ENCODE measurements at places on chromosomes 2 and 18.
A peak's percentile ranks its signal among the peaks of the same experiment; 100 is the strongest.

GRCh38 chr2:150486539-150487484 is 655 bp downstream of the RND3 start:
- no peaks in the 10 kb centered on the region for H3K36me3 ChIP-seq
- DNase-seq, result no peak
- peaks cover 12% of the 10 kb centered on the region for H3K4me1 ChIP-seq
- H3K27me3 ChIP-seq, result peaks cover 46% of the 10 kb centered on the region
- H3K27ac ChIP-seq, result no peak overlapping the region
- peak overlapping the region; percentile 48 for H3K4me3 ChIP-seq

DNA sequence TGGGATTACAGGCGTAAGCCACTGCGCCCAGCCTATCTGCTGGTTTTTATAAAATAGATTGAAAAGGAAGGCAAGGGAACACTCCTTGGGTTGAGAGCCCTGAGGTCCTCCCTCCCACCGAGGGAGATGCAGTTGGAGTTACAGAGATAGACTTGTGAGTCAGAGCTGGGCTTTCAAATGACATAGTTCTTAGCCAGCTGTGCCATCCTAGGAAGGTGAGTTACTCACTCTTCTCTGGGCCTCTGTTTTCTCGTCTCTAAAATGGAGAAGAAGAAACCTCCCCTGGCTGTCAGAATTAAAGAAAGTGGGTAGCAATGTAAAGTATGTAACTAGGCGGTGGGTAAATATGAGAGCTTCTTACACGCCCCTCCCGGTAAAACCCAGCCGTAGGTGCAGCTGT is 2.4 kb downstream of the LRRFIP1 start:
- no peaks in the 10 kb centered on the region for H3K36me3 ChIP-seq
- peaks cover 3% of the 10 kb centered on the region for H3K4me1 ChIP-seq
- DNase-seq, result no peak
- H3K4me3 ChIP-seq, result no peak overlapping the region
- peaks cover 50% of the 10 kb centered on the region for H3K27me3 ChIP-seq

GRCh38 chr2:143730155-143730952 is 601.1 kb downstream of the ARHGAP15 start:
- H3K27me3 ChIP-seq, result no peaks in the 10 kb centered on the region
- peaks cover 21% of the 10 kb centered on the region for H3K36me3 ChIP-seq
- peak overlapping the region; percentile 9 for H3K4me3 ChIP-seq

GRCh38 chr18:55421308-55421614 is 166.7 kb downstream of the TCF4 start:
- H3K36me3 ChIP-seq, result no peaks in the 10 kb centered on the region
- H3K4me1 ChIP-seq, result peaks cover 2% of the 10 kb centered on the region
- H3K4me3 ChIP-seq, result no peak overlapping the region
- DNase-seq, result no peak
- H3K27me3 ChIP-seq, result peaks cover 8% of the 10 kb centered on the region

DNA sequence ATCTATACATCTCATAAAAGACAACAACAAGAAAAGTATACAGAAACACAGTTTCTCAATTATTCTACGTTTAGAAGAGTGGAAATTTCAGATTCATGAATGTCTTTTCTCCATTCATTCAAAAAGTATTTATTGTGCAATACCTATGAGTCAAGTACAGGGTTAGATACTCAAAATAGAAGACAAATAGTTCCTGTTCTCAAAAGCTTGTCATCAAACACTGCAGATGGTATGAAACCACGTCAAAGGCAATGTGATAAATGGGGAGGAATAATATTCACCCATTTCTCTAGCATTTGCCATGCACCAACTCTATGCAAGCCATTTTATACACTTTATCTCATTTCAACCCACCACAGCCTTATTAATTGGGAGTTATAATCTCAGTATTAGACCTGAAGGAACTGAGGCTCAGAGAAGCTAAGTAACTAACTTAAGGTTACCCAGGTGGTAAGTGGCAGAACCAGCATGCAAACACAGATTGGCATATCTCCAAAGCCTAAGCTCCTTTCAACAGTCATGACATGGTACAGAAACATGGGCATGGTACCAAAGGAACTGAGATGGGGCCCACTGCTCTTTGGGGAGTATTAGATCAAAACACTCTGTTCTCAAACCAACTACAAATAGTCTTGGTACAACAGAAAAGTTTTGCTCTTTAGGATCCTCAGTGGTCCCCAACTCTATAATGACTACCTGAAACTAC is 67.2 kb upstream of the NPAS2 start:
- H3K36me3 ChIP-seq, result no peaks in the 10 kb centered on the region
- H3K4me1 ChIP-seq, result no peaks in the 10 kb centered on the region
- H3K4me3 ChIP-seq, result no peak overlapping the region
- DNase-seq, result no peak
- no peak overlapping the region for H3K27ac ChIP-seq

DNA sequence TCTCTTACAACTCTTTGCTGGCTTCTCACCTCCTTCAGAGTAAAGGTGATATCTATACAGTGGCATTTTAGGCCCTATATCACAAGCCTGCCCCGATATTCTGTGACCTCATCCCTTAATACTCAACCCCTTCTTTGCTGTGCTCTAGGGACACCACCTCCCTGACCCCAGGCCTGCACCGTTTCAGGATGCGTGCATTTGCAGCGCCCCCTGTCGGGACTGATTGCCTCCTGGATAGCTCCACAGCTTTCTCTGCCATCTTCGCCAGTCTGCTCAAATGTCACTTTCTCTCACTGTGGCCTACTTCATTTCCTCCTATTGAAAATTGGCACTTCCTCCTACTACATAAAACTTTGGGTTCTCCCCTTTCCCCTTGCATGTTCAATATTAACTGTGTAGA is 289.6 kb downstream of the SOCS6 start:
- H3K27me3 ChIP-seq, result no peaks in the 10 kb centered on the region
- no peaks in the 10 kb centered on the region for H3K4me1 ChIP-seq
- no peak overlapping the region for H3K27ac ChIP-seq
- H3K4me3 ChIP-seq, result no peak overlapping the region
- H3K36me3 ChIP-seq, result no peaks in the 10 kb centered on the region

GRCh38 chr2:127176371-127177311 is 43.5 kb downstream of the CYP27C1 start:
- no peaks in the 10 kb centered on the region for H3K36me3 ChIP-seq
- H3K27me3 ChIP-seq, result no peaks in the 10 kb centered on the region
- no peak overlapping the region for H3K4me3 ChIP-seq
- no peak for DNase-seq
- no peak overlapping the region for H3K27ac ChIP-seq

- no peak overlapping the region for H3K4me3 ChIP-seq
- H3K27ac ChIP-seq, result no peak overlapping the region
- H3K4me1 ChIP-seq, result no peaks in the 10 kb centered on the region
- DNase-seq, result no peak
- peaks cover 11% of the 10 kb centered on the region for H3K27me3 ChIP-seq
- no peaks in the 10 kb centered on the region for H3K36me3 ChIP-seq
Observed at GRCh38 chr2:213187833-213188532, 36.6 kb upstream of the IKZF2 start.

DNA sequence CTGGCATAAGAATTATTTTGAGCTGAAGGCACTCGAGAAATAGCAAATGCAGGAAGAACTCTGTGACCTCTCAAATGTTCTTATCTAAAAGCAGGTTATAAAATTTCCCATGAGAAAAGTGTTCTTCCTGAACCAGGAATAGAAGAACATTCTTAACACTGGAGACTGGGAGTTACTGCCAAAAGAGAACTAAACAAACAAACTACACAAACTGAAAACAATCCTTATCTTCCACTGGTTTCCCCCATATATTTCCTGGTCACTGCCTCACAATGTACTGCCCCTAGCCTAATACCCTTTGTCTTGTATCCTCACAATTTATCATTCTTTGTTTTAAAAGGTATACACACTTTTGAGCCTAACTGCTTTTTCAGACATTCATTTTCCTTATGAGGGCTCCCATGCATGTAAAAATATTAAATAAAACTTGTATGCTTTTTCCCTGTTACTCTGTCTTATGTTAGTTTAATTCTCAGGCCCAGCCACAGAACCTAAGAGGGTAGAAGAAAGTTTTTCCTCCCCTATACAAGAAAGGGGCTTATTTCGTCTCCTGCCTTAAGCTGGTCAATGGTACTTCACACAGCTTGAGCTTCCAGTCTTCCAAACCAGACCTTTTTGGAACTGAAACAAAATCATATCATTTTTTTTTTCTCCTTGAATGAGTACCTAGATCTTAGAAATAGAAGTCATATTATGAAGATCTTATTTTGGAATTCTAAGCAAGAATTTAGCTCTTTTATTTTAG is 110.6 kb downstream of the MSTN start:
- no peak overlapping the region for H3K4me3 ChIP-seq
- H3K27ac ChIP-seq, result no peak overlapping the region
- no peaks in the 10 kb centered on the region for H3K36me3 ChIP-seq
- no peaks in the 10 kb centered on the region for H3K27me3 ChIP-seq
- no peak for DNase-seq

DNA sequence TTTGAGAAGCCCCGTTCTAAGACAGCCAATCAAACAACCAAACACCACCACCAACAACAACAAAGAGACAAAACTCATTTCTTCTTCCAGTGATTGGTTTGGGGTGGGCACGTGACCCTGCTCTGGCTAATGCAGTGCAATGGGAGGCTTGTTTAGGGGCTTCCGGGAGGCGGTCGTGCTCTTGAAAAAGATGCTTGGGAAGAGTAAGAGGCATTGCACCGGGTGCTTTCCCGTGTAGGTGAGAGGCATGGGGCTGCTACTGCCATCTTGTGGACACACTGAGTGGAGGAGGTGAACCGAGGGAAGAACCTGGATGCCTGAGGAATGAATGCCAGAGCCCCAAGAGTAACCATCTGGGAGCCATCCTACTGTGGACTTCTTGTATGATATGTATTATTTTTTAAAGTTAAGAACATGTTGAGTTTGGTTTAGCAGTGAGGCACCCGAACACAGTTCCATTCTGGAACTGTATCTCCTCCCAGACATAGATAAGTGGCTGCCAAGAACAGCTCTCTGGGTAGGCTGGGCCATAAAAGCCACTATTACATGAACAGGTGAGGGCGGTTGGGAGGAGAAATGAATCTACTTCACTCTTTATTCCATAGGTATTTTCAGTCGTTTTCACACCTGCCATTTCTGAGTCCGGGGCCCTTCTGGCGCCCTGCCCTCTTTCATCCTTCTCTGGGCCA is 19.1 kb upstream of the ARHGAP25 start:
- no peak for DNase-seq
- H3K27ac ChIP-seq, result peak overlapping the region; percentile 60
- H3K4me3 ChIP-seq, result no peak overlapping the region
- no peaks in the 10 kb centered on the region for H3K36me3 ChIP-seq
- H3K27me3 ChIP-seq, result no peaks in the 10 kb centered on the region

DNA sequence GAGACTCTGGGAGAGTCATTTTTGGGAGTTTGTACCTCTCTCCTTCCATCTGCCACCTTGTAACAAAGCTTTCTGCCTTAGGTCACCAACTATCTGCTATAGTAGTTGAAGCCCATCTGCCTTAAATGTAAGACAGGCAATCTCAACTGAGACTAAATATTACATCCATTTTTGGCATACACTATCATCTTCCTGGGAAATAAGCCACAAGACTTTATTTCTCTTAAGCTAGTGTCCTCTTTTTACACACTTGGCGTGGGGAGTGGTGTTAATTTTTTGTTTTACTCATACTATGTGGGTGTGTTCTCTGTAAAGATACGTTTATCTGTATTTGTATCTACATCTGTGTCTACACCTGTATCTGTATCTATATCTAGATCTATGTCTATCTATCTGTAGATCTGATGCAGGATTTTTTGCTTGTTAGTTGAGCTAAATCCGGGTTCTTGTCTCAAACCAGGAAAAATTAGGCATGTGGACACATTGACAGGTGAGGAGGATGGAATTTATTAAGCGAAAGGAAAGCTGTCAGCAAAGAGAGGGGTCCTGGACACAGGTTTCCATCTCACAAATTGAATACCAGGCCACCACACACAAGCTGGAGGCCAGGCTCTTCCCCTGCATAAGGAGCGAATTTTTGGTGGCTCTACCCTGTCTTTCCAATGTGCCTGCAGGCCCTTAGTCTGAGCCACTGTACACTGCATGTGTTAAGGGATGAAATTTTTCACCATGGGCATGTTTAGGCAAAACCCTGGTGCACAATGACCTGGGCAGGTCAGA is 64.8 kb upstream of the RND3 start:
- H3K27ac ChIP-seq, result no peak overlapping the region
- no peaks in the 10 kb centered on the region for H3K36me3 ChIP-seq
- H3K27me3 ChIP-seq, result no peaks in the 10 kb centered on the region
- no peak for DNase-seq
- no peak overlapping the region for H3K4me3 ChIP-seq
- no peaks in the 10 kb centered on the region for H3K4me1 ChIP-seq

GRCh38 chr2:210267698-210268097 is 42.5 kb upstream of the ACADL start:
- no peak for DNase-seq
- no peaks in the 10 kb centered on the region for H3K4me1 ChIP-seq

DNA sequence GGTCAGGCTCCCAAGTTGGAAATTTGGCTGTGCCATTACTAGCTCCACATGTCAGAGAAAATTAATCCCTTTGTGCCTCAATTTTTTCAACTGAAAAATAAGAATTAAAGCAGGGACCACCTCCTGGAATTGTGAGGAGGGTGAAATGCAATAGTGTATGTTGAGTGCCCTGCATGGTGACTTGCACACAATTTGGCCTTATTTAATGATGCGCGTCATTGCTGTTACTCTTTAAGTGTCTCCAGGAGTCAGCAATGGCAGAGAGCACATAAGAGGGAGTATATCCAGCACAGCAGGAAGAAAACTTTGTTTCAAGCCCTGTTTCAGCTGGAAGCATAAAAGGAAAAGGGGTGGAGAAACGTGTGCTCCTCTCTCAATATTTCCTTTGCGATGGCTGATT is 215.8 kb downstream of the ALK start:
- H3K36me3 ChIP-seq, result no peaks in the 10 kb centered on the region
- H3K27me3 ChIP-seq, result no peaks in the 10 kb centered on the region
- peaks cover 2% of the 10 kb centered on the region for H3K4me1 ChIP-seq
- no peak for DNase-seq
- H3K27ac ChIP-seq, result no peak overlapping the region

- DNase-seq, result no peak
- H3K27me3 ChIP-seq, result no peaks in the 10 kb centered on the region
- H3K4me3 ChIP-seq, result no peak overlapping the region
- H3K4me1 ChIP-seq, result peaks cover 2% of the 10 kb centered on the region
- no peaks in the 10 kb centered on the region for H3K36me3 ChIP-seq
Observed at GRCh38 chr2:54227798-54228197, 28.2 kb downstream of the TSPYL6 start.

DNA sequence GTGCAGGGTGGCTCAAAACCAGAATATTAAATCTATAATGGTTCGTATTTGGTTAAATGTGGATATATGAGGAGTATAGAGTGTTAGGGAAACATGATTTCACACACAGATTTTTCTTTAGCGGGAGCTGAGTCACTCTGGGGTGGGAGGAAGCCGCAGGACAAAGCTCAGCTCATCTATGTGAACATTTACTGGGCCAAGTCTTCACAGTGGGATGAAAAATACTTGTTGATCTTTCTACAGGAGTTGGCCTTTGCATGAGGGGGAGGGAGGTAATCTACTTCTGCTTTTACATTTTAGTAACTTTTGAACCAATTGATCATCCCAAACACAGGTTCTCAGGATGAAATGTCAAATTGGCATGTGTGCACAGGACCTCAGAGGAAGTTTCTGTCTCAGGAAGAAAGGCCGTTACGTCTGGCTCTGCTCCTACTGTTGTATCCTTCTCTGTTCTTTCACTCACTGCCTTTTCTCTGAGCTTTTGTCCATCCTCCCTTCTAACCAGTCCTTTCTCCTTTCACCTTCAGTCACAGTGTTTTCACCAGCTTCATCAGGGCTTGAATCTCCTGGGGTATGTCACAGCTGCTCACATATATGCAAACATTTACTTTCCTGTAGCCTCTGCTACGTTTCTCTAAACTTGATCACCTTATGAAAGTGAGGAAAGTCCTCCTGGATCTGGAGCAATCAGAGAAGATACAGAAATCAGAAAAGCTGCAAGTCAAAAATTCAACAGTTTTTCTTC is 943.3 kb upstream of the FANCL start:
- no peaks in the 10 kb centered on the region for H3K4me1 ChIP-seq
- H3K4me3 ChIP-seq, result no peak overlapping the region
- DNase-seq, result no peak
- no peaks in the 10 kb centered on the region for H3K27me3 ChIP-seq
